ENCODE measurements at places on chromosomes 7 and 10.

GRCh38 chr7:87806150-87806549 is 70.0 kb downstream of the SLC25A40 start:
- DNase-seq: no peak

- no peak for DNase-seq
Measured at GRCh38 chr10:22427890-22428571, 82.7 kb downstream of the SPAG6 start.

DNA sequence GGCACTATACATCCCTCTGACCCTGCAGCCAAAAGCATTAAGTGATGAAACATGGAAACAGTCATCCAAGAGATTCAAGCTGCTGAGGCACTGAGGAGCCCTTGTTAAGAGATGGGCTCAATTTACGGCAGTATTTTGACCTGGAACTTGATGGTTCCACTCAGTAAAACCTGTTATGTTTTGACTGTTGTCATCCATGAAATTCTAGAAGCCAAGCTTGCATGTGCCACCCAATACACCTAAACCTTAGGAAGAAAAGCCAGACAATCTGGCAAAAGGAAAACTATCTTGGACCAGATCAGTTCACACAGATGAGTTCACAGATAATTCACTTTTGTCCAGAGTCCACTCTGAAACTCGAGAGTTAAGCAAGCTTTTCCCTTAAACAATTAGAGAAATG is 53.2 kb downstream of the ICA1 start:
- DNase-seq: no peak

GRCh38 chr7:44962483-44963251 is 16.1 kb downstream of the MYO1G start:
- DNase-seq: no peak

DNA sequence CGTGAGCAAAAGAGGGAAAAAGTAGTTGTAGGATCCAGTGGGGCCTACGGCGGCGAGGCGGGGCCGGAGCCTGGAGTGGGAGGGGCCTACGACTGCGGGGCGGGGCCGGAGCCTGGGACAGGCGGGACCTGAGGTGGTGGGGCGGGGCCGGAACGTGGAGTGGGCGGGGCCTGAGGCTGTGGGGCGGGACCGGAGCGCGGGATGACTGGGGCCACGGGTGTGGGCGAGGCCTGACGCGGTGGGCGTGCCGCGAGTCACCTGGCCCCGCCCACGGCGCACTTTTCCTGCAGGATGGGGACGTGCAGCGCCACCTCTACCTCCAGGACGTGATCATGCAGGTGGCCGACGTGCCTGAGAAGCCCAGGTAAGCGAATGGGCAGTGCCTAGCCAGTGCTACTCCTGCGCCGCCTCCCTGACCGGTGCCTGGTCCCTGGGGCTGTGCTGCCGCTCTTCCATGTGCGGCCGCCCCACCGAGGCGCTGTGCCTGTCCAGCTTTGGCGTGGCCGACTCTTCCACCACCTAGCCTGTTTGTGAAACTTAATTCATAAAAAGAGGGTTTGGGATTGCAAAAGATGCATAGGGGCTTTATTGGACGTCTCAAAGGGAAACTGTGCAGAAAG is 496 bp downstream of the ZNF511 start:
- DNase-seq: peak; percentile 93

DNA sequence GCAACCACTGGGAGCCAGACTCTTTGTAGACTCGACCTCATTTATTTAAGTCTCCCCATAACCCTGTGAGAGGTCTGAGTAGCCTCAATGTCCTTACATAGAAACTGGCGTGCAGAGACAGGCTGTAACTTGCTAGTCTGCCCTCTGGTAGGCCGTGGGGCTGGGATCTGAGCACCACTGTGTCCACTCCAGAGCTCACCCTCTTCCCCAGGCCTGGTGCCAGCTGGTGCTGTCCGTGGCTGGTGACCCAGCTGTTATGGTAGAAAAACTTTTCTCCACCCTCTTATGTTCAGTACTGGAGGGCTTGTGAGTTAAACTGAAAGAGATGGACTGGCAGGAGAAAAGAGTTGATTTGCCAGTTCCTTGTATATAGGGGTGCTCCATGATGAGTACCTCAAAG is 41.9 kb downstream of the ADAMTS14 start:
- no peak for DNase-seq

DNA sequence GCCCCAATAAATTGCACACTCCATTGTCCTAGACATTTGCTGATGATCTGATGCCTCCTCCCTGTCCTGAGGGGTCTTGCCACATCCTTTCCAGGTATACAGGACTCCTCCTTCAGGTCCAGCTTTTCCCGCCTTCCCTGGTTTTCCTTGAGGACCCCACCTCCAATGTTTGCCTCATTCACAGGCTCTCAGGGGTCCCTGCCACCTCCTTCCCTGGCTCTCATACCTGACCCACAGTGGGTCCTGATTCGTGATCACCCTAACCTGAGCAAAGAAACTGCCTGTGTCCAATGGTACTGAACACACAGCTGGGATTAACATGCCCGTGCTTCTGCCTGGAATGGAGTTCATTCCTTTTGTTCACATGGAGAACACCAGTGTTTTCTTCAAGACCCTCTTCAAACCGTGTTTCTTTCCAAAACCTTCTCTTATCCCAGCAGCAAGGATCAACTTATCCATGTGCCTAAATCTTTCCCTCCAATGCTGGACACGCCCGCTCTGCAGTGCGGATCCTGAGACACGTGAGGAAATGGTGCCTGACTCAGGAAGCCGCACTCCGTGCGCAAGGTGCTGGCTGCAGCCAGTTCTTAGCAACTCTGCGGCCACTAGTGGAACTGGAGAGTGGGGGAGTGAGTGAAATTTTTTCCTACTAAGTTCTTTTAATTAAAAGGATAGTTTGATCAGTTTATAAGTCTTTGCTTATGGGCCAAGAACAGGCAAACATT is 354.6 kb upstream of the SHH start:
- no peak for DNase-seq

- DNase-seq: no peak
Measured at GRCh38 chr7:117560030-117560429, 80.2 kb downstream of the CFTR start.
